Activated CD4-positive, alpha-beta memory T cell treated with anti-CD3 and anti-CD28 coated beads, Interleukin-2, amount 10 ng/mL, durations not matched to agents 7 days and 5 days (primary cell): ENCODE measurements at places on chromosomes 6 and 20. TPM values are rescaled to one million over a fixed set of nuclear protein-coding genes. Genes with fewer than 3 reads are reported as not detected.

DNA sequence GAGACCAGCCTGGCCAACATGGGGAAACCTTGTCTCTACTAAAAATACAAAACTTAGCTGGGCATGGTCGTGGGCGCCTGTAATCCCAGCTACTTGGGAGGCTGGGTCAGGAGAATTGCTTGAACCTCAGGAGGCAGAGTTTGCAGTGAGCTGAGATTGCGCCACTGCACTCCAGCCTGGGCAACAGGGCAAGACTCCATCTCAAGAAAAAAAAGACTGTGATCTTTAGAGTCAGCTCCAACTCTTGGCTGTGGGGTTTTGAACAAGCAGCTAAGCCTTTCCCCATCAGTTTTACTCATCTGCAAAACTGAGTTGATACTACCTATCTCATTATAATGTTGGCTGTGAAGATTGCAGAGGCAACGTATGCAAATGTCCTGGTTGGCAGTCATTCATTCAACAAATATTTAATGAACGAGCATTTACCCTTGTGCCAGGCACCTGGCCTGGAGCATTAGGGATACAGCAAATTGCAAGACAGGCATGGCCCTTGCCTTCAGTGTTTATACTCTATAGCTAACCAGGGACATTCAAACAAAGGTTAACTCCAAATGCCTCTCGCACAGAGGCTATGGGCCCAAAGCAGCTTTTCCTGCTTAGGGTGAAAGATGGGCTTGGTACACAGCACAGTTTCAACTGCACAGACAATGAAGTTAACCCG, 37.8 kb downstream of the ILRUN start:
- H3K36me3 ChIP-seq: peaks cover 37% of the 10 kb centered on the region
- no peak overlapping the region for H3K4me3 ChIP-seq
- no peak for DNase-seq
- no peaks in the 10 kb centered on the region for H3K27me3 ChIP-seq
- H3K27ac ChIP-seq: peak overlapping the region; percentile 49

DNA sequence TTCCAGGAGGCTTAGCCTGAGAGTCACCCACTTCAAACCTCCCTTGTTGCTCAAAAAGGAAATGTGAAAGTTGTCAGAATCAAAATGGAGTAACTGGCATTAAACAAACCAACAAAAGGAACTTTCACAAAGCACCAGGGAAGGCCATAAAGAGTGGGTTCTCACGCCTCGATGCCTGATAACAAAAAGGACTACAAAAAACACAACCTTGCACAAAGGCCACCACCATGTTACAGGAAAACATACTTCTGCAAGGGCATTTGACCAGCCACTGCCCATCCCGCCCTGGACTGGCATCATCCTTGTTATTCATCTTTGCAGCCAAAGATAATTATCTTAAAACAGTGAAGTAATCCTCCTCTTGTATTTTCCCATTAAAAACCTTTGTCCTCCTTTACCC, 34.8 kb downstream of the RNASET2 start:
- DNase-seq: no peak
- H3K36me3 ChIP-seq: no peaks in the 10 kb centered on the region
- no peaks in the 10 kb centered on the region for H3K4me1 ChIP-seq
- H3K27ac ChIP-seq: no peak overlapping the region

DNA sequence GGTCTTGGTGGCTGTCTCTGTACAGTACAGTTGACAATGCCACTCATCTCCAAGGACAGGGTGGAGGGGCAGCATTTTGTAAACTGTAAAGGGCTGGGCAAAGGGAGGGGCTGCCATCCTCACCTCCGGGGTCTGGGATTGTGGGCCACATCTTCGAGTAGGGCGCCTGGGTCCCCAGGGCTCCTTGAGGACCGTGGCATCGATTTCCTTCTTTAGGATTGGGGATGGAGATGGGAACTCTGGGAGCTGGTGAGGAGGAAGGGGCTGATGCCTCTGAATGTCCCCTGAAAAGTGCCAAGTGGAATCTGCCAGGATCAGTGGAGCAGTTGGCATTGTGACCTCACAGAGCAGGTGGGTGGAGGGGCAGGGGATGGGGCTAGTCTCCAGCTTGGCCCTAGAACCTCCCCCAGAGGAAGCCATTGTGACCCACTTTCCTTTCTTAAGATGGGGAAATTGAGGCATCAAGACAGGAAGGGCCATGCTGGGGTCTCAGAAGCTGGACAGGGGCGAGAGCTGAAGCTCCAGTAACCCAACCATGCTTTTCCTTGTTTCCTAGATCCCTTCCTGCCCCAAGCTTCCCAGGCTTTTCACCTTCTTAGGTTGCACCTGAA, at the start of gene SUN5:
SUN5 (minus strand) TSS at position 293 of the 611 bp plus-strand sequence; CDS start at position 200, 93 bp downstream.
- no peak within 1 kb of the TSS for H3K27ac ChIP-seq
- no peaks in the 10 kb centered on the region for H3K27me3 ChIP-seq
- no peaks in the 10 kb centered on the region for H3K36me3 ChIP-seq
- no peak for DNase-seq

- H3K27me3 ChIP-seq: peaks cover 19% of the 10 kb centered on the region
- DNase-seq: peak; percentile 67
- peaks cover 20% of the 10 kb centered on the region for H3K4me1 ChIP-seq
- H3K36me3 ChIP-seq: peaks cover 2% of the 10 kb centered on the region
Measured at GRCh38 chr6:27176523-27177484, 70.7 kb upstream of the PRSS16 start.

- no peak overlapping the region for H3K27ac ChIP-seq
- no peaks in the 10 kb centered on the region for H3K4me1 ChIP-seq
- no peak overlapping the region for H3K4me3 ChIP-seq
- DNase-seq: no peak
- no peaks in the 10 kb centered on the region for H3K27me3 ChIP-seq
- H3K36me3 ChIP-seq: no peaks in the 10 kb centered on the region
Measured at GRCh38 chr6:139066080-139066479, 37.5 kb downstream of the ABRACL start.

Gene DNAH8
- total RNA-seq: 0.03 TPM

- H3K4me1 ChIP-seq: peaks cover 30% of the 10 kb centered on the region
- peaks cover 20% of the 10 kb centered on the region for H3K27me3 ChIP-seq
- peak overlapping the region; percentile 23 for H3K4me3 ChIP-seq
- DNase-seq: peak; percentile 76
- H3K27ac ChIP-seq: peak overlapping the region; percentile 70
Measured at GRCh38 chr6:137165375-137166246, 7.8 kb downstream of the IL22RA2 start.

- H3K27me3 ChIP-seq: no peaks in the 10 kb centered on the region
- H3K4me3 ChIP-seq: no peak overlapping the region
- DNase-seq: no peak
- no peaks in the 10 kb centered on the region for H3K36me3 ChIP-seq
- no peak overlapping the region for H3K27ac ChIP-seq
- no peaks in the 10 kb centered on the region for H3K4me1 ChIP-seq
Measured at GRCh38 chr6:147922799-147923198, 414.3 kb downstream of the SAMD5 start.

DNA sequence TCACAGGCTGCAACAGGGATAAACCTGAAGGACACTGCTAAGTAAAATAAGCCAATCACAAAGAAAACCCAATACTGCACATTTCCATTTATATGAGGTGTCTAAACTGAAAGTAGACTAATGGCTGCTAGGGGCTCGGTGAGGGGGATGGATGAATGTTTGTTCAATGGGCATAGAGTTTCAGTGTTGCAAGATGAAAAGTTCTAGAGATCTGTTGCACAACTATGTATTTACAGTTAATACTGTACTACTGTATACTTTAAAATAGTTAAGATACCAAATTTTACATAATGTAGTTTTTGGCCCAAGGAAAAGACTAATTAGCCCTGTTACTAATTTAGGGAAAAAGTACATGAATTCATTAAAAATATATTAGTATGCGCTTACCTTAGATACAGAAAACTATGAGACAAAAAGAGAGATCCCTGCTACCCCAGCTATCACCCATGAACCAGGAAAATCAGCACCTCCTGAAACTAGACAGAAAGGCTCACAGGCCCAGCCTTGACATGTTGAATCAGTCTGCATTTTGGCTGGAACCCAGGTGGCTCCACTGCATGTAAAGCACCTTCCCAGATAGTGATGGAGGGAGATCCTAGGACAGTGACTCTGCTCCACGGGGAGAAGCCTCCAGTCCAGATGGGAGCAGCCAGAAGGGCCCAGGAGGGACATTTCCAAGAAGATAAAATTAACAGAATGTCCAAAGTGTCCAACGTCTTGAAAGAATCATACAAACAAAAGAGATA, 16.1 kb downstream of the HLA-F start:
- H3K4me3 ChIP-seq: no peak overlapping the region
- H3K36me3 ChIP-seq: peaks cover 6% of the 10 kb centered on the region
- no peak overlapping the region for H3K27ac ChIP-seq

DNA sequence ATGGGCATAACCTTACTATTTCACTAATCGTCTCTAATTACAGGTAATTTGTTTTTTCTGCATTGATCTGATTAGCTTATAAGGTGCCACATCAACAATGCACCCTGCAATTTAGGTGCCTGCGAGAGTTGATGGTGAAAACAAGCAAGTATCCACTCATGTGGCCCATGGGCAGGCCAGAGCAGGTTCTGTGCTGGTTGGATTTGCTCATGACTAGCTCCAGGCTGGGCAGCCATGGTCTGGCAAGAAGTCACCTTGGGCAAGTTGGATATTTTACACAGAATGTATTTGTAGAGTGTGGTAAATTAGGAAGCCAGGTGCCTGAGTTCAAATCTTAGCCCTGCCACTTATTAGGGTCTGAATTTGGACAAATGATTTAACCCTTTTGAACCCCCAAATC, 25.3 kb downstream of the RAB44 start:
- H3K27ac ChIP-seq: no peak overlapping the region
- DNase-seq: no peak
- peaks cover 4% of the 10 kb centered on the region for H3K27me3 ChIP-seq
- no peak overlapping the region for H3K4me3 ChIP-seq
